ENCODE measurements at places on chromosomes 13 and 19.

- peak; percentile 16 for DNase-seq
Measured at GRCh38 chr13:98300956-98301641, 124.0 kb upstream of the RNF113B start.

GRCh38 chr13:30985637-30986205 is 53.3 kb downstream of the TEX26 start:
- DNase-seq: peak; percentile 27

- DNase-seq: no peak
Measured at GRCh38 chr13:108610507-108610906, 18.9 kb upstream of the MYO16 start.

DNA sequence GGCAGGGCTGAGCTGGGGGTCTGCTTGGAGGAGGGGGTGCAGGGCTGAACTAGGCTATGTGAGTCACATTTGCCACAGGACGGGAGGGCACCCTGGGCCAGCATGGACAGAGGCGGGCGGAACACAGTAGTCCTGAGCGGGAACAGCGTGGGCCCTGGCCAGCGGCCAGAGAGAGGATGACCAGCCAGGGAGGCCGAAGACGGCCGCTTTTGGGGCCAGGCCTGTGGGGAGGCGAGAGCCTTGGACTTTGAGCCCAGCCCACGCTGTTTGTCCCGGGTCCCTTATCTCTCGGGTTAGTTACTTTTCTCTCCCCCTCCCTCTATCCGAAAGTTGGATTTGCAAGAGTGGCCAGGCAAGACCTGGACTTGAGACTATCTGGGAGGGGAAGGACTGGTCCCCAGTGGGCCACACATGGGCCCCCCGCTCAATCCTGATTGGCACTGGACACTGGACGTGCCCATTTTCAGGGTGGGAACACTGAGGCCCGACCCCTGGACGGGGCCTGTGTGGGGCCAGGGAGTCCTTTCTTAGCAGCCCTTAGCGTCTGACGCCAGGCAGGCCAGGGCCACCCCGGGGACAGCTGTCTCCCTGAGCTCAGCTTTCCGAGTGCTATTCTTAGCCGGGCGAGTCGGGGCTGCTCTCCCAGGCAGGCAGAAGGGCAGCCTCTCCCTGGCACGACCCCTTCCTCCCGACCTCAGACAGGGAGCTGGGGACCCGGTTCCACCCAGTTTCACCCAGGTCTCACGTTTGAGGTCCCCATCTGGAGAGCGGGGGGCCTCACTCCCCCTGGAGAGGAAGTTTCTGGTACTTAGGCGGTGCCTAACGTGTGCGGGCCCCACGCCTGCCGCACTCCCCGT is 833 bp downstream of the GAMT start:
- peak; percentile 32 for DNase-seq

GRCh38 chr19:18377026-18377425 is 8.9 kb upstream of the GDF15 start:
- no peak for DNase-seq

DNA sequence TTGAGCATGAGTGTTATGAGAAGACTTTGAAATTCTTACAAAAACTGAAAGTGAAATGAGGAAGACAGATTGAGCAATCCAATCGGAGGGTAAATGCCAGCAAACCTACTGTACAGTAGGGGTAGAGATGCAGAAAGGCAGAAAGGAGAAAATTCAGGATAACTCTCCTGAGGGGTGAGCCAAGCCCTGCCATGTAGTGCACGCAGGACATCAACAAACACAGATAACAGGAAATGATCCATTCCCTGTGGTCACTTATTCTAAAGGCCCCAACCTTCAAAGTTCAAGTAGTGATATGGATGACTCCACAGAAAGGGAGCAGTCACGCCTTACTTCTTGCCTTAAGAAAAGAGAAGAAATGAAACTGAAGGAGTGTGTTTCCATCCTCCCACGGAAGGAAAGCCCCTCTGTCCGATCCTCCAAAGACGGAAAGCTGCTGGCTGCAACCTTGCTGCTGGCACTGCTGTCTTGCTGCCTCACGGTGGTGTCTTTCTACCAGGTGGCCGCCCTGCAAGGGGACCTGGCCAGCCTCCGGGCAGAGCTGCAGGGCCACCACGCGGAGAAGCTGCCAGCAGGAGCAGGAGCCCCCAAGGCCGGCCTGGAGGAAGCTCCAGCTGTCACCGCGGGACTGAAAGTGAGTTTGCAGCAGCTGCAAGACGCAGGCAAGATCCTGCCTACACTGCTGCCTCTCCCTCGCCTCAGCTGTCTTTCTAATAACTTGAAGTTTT is at the start of gene TNFSF13B:
TNFSF13B (plus strand) TSS at position 118 of the 728 bp plus-strand sequence; CDS start at position 296, 178 bp downstream.
- DNase-seq: peak; percentile 49

DNA sequence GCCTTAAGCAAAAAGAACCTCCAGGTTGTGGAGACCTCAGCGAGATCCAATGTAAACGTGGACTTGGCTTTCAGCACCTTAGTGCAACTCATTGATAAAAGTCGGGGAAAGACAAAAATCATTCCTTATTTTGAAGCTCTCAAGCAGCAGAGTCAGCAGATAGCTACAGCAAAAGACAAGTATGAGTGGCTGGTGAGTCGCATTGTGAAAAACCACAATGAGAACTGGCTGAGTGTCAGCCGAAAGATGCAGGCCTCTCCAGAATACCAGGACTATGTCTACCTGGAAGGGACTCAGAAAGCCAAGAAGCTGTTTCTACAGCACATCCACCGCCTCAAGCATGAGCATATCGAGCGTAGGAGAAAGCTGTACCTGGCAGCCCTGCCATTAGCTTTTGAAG is 58.5 kb downstream of the ARHGAP35 start:
- peak; percentile 78 for DNase-seq

- no peak for DNase-seq
Measured at GRCh38 chr19:41442473-41443355, at the start of gene ERICH4. Gene ERICH4, plus strand, starts transcription at chr19:41443156. Its CDS starts 14 bp downstream, at chr19:41443170.

All from HT1080 (cell line).